Testis (tissue), 5 donors: ENCODE measurements at places on chromosomes 6 and 20. TPM values are rescaled to one million over a fixed set of nuclear protein-coding genes. Genes with fewer than 3 reads are reported as not detected.
A peak's percentile ranks its signal among the peaks of the same experiment; 100 is the strongest.

DNA sequence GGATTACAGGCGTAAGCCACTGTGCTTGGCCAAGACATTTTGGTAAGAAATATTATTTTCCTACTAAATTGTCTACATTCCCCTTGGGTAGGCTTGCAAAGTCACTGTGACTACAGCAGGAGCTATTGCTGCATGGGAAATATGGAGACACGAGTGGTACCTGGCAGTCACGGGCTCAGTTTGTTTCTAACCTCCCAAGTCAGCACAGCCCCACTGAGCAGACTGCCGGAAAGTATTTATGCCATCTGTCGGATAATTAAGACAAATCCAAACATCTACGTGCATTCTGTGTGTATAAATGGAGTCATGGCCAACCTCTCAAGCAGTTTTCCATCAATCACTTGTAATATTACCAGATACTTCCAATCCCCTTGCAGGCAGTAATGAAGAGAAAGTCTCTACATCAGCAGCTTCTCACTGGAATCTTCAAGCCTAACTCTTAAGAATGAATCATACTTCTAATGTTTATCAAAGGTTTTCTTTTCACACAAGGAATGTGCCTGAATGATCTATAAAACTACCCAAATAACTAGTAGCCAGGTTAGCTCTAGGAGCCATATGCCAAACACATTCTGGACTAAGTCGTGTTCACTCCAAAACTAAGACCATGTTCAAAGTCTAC is 20.1 kb downstream of the PSMB1 start:
- no peaks in the 10 kb centered on the region for H3K27me3 ChIP-seq
- H3K4me1 ChIP-seq = no peaks in the 10 kb centered on the region
- no peak overlapping the region for H3K4me3 ChIP-seq
- no peaks in the 10 kb centered on the region for H3K36me3 ChIP-seq

The RPL10A gene
- 768 TPM for polyA plus RNA-seq

The WFDC5 gene
- 2.1 TPM for polyA plus RNA-seq

- no peaks in the 10 kb centered on the region for H3K4me1 ChIP-seq
- H3K4me3 ChIP-seq = no peak overlapping the region
- H3K27ac ChIP-seq = no peak overlapping the region
These were observed 27.9 kb upstream of the SLC2A12 start for GRCh38 chr6:134080171-134080795.

GRCh38 chr6:89536231-89536630 is 102.3 kb downstream of the LYRM2 start:
- H3K4me3 ChIP-seq = no peak overlapping the region
- H3K27ac ChIP-seq = no peak overlapping the region
- no peaks in the 10 kb centered on the region for H3K4me1 ChIP-seq
- H3K27me3 ChIP-seq = no peaks in the 10 kb centered on the region

The CCDC170 gene
- 9.5 TPM for polyA plus RNA-seq

GRCh38 chr6:89116702-89117101 is 1.2 kb downstream of the SRSF12 start:
- H3K27ac ChIP-seq = no peak overlapping the region
- H3K36me3 ChIP-seq = no peaks in the 10 kb centered on the region
- H3K27me3 ChIP-seq = no peaks in the 10 kb centered on the region

- no peak for DNase-seq
- no peaks in the 10 kb centered on the region for H3K36me3 ChIP-seq
- no peak overlapping the region for H3K27ac ChIP-seq
- no peaks in the 10 kb centered on the region for H3K27me3 ChIP-seq
- H3K4me1 ChIP-seq = peaks cover 28% of the 10 kb centered on the region
These were observed 3.0 kb downstream of the ARFRP1 start for GRCh38 chr20:63704749-63705117.

The RGS17 gene
- polyA plus RNA-seq = 0.65 TPM

DNA sequence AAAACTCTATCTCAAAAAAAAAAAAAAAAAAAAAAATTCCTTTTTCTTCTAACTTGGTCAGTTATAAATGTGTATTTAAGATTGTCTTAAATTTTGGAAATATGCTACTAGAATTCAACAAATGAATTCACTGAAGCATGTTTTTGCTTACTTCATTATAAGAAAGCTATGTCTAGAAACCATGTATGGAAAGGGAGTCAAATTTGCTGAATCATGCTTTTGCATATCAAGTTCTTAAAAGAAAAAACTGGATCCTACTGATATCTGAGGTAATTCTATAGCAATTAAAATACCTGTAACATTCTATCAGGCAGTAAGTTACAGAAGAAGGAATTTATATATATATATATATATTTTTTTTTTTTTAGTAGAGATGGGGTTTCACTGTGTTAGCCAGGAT is 27.7 kb downstream of the AKIRIN2 start:
- DNase-seq = no peak
- no peak overlapping the region for H3K27ac ChIP-seq
- H3K36me3 ChIP-seq = no peaks in the 10 kb centered on the region

DNA sequence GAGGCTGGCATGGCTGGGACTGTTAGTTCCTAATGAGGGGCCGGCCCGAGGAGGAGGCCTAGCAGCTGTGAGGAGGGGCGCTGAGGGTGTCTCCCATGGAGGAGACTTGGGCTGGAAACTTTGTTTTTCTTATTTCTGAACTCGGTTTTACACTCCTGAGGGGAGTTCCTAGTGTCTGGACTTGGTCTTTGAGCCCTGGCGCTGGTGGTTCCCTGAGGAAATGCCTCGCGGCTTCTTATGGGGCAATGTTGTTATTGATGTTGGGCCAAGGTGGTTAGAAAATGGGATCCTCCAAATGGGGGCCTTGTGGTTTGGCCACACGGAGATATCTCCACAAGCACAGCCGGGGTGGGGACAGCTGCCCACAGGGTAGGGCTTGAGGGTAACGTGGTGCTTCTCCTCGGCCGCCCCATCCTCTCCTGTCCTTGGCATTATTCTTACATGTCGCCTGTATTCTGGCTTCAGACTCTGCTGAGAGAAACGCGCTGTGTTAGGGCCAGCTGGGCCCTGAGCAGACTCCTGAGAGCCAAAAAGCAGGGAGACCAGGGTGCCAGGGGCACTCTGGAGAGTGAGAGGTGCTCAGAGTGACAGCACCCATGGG is 136.9 kb downstream of the FOXO3 start:
- DNase-seq = no peak
- H3K27ac ChIP-seq = no peak overlapping the region
- H3K27me3 ChIP-seq = no peaks in the 10 kb centered on the region
- H3K36me3 ChIP-seq = no peaks in the 10 kb centered on the region

The EPB41L2 gene
- polyA plus RNA-seq = 131 TPM

The HLA-DQB1 gene
- 7.7 TPM for polyA plus RNA-seq

The RAET1L gene
- polyA plus RNA-seq = not detected

DNA sequence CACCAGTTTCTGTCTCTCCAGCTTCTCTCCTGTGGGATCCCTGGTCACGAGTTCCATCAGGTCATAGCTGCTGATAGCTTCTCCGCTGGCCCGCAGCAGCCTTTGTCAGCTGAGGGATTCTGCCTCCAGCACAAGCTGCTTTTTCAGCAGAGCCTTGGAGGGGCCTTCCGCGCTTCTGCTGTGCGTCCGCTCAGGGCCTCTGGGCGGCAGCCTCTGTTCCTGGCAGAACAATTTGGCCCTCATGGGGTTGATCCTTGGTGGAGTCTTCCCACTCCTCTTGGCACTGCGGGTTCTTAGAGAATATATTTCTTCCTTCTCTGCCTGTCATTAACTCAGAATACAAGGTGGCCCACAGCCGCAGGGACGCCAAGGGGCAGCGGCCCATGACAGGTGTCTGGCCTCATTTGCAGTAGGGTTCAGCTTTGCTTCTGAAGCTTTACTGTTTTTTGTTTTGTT is 158.8 kb downstream of the DTNBP1 start:
- H3K27me3 ChIP-seq = no peaks in the 10 kb centered on the region
- H3K4me1 ChIP-seq = peaks cover 25% of the 10 kb centered on the region
- no peak overlapping the region for H3K4me3 ChIP-seq
- peak; percentile 84 for DNase-seq
- H3K36me3 ChIP-seq = no peaks in the 10 kb centered on the region
- peak overlapping the region; percentile 71 for H3K27ac ChIP-seq

The F13A1 gene
- 53.0 TPM for polyA plus RNA-seq

GRCh38 chr6:150661216-150662007 is 61.7 kb downstream of the PLEKHG1 start:
- H3K4me1 ChIP-seq = peaks cover 7% of the 10 kb centered on the region
- DNase-seq = no peak
- H3K27me3 ChIP-seq = no peaks in the 10 kb centered on the region
- H3K4me3 ChIP-seq = no peak overlapping the region

DNA sequence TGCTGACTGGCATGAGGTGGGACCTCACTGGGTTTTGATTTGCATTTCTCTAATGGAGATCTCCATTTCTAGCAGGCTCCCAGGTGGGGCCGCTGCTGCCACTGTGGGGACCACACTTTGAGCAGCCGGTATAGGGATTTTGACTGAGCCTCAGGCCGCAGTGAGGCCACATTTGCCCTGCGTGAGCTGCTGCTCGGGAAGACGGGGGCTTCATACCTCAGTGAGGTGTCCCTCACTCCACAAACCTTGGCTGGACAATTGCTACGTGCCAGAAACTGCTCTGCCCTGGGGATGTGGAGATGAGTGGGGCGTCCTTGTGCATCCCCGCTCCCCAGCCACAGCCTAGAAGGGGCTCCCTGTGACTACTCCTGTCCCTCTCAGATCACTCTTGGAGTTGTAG is 134.3 kb downstream of the ANKRD60 start:
- H3K4me3 ChIP-seq = no peak overlapping the region
- no peaks in the 10 kb centered on the region for H3K36me3 ChIP-seq
- no peaks in the 10 kb centered on the region for H3K4me1 ChIP-seq

The LPIN3 gene
- 9.9 TPM for polyA plus RNA-seq

GRCh38 chr20:21177767-21178166 is 51.9 kb downstream of the KIZ start:
- no peak overlapping the region for H3K4me3 ChIP-seq
- no peaks in the 10 kb centered on the region for H3K27me3 ChIP-seq
- no peak for DNase-seq
- peaks cover 15% of the 10 kb centered on the region for H3K4me1 ChIP-seq
- H3K36me3 ChIP-seq = no peaks in the 10 kb centered on the region

The PRL gene
- polyA plus RNA-seq = 2.4 TPM

DNA sequence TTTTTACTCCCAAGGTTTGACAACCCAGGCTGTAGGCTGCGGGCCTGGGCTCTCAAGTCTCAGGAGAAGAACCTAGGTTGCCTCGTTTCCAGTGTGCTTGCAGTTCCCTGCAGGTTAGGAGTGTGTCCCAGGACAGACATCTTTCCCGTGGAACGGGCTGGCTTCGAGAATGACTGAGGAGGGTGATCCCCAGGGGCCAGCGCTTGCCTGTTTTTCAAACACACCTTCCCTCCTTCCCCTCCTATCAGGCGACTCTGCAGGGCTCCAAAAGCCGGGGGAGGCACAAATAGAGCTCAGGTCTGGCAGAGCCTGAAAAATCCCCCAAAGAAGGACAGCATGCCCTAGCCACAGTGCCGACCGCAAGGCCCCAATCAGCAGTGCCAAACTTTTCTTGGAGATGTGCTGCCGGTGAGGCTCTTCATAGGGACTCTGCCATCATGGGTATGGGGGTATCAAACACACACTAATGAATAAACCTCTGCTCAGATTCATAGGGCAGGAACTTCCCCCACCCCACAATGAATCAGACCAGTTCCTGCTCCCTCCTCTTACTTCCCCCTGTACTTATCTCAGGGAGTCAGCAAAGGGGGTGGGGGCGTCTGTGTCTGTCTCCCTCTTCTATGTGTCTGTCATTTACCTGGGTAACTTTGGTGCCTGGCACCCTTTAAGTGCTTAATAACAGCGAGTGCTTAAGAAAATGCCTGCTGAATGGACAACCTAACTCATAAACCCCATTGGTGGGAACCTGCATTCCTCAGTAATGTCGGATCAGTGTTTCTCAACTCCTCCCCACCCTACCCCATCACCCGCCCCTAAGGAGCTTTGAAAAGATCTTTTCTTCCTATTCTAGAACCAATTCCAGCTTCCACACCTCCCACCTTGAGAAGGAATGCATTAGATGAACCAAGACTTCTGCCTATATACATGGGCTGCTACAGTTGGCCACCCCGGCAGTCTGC is 1.6 kb downstream of the KCNG1 start:
- no peak for DNase-seq
- no peaks in the 10 kb centered on the region for H3K36me3 ChIP-seq
- H3K4me1 ChIP-seq = peaks cover 3% of the 10 kb centered on the region
- H3K27ac ChIP-seq = no peak overlapping the region
- no peak overlapping the region for H3K4me3 ChIP-seq

The ZNF311 gene
- 5.8 TPM for polyA plus RNA-seq

The C20orf144 gene
- polyA plus RNA-seq = 128 TPM

GRCh38 chr20:47989957-47990356 is 204.7 kb upstream of the SULF2 start:
- H3K4me1 ChIP-seq = no peaks in the 10 kb centered on the region
- no peak overlapping the region for H3K27ac ChIP-seq
- no peak for DNase-seq

GRCh38 chr6:4967301-4968030 is 36.4 kb downstream of the RPP40 start:
- H3K36me3 ChIP-seq = no peaks in the 10 kb centered on the region
- no peaks in the 10 kb centered on the region for H3K27me3 ChIP-seq
- H3K4me1 ChIP-seq = no peaks in the 10 kb centered on the region
- H3K27ac ChIP-seq = no peak overlapping the region
- no peak overlapping the region for H3K4me3 ChIP-seq

DNA sequence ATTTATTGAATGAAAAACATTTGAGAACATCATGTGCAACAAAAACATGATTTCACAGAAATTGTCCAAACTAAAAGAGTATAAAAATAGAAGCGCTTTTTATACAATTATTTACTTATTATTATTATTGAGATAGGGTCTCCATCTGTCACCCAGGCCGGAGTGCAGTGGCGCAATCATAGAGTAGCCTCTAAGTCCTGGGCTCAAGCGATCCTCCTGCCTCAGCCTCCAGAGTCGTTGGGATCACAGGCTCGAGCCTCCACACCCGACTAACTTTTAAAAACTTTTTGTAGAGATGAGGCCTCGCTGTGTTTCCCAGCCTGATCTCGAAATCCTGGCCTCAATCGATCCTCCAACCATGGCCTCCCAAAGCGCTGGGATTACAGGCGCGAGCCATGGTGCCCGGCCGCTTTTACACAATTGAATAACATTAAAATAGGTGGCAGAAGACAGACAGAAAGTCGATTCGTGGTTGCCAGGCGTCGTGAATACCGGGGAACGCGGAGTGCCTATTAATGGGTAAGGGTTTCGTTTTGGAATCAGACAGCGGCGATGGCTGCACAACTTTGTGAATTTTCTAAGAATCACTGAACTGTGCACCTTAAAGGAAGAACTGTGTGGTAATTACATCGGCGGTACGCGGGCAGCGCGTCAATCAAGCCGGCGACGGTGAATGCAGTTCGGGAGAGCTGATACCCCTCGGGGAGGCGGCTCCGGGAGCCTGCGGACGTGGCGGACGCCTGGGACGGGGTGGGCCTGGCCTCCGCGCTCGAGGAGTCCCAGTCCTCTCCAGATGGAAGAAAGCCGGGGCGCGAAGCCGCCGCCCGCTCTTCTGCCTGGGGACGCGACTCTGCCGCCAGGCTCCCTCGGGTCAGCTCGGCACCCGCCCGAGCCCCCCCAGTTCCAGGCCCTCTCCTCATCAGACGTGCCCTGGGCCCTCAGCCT is 807 bp downstream of the TBC1D20 start:
- H3K27ac ChIP-seq = peak overlapping the region; percentile 97
- no peaks in the 10 kb centered on the region for H3K36me3 ChIP-seq
- peak; percentile 66 for DNase-seq
- peak overlapping the region; percentile 95 for H3K4me3 ChIP-seq
- H3K4me1 ChIP-seq = peaks cover 26% of the 10 kb centered on the region

GRCh38 chr20:11001302-11001701 is 327.5 kb upstream of the JAG1 start:
- no peaks in the 10 kb centered on the region for H3K36me3 ChIP-seq
- H3K27ac ChIP-seq = no peak overlapping the region
- H3K4me1 ChIP-seq = no peaks in the 10 kb centered on the region
- DNase-seq = no peak
- no peak overlapping the region for H3K4me3 ChIP-seq

The CABLES2 gene
- 83.0 TPM for polyA plus RNA-seq
